ENCODE measurements at places on chromosomes 1 and 21.

DNA sequence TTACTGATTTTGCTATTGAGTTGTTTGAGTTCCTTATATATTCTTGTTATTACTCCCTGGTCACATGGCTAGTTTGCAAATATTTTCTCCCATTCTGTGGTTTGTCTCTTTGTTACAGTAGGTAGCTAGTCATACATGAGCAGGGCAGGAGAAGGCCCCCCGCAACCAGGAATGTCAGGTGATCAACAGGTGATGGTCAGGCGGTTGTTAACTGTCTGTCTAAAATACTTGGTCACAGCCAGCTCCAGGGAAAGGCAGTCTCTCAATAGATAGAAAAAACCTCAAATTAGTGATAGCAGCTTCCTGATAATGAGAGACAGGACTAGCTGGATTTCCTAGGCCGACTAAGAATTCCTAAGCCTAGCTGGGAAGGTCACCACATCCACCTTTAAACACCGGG is 217.9 kb downstream of the RHOU start:
- no peak for DNase-seq

DNA sequence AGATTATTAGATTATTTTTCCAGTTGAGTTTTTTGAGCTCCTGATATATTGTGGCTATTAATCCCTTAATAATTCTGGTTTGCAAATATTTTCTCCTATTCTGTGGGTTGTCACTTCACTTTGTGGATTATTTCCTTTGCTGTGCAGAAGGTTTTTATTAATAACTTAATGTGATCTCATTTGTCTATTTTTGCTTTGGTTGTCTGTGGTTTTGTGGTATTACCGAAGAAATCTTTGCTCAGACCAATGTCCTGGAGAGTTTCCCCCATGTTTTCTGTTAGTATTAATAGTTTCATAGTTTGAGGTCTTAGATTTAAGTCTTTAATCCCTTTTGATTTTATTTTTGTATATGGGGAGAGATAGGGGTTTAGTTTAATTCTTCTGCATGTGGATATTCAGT is 7.1 kb upstream of the TBX19 start:
- no peak for DNase-seq

GRCh38 chr1:41618066-41618825 is 133.8 kb upstream of the EDN2 start:
- no peak for DNase-seq

- DNase-seq = no peak
Observed at GRCh38 chr1:9767964-9768668, 55.6 kb downstream of the CLSTN1 start.

- DNase-seq = no peak
Observed at GRCh38 chr1:230029244-230029941, 37.6 kb upstream of the GALNT2 start.

DNA sequence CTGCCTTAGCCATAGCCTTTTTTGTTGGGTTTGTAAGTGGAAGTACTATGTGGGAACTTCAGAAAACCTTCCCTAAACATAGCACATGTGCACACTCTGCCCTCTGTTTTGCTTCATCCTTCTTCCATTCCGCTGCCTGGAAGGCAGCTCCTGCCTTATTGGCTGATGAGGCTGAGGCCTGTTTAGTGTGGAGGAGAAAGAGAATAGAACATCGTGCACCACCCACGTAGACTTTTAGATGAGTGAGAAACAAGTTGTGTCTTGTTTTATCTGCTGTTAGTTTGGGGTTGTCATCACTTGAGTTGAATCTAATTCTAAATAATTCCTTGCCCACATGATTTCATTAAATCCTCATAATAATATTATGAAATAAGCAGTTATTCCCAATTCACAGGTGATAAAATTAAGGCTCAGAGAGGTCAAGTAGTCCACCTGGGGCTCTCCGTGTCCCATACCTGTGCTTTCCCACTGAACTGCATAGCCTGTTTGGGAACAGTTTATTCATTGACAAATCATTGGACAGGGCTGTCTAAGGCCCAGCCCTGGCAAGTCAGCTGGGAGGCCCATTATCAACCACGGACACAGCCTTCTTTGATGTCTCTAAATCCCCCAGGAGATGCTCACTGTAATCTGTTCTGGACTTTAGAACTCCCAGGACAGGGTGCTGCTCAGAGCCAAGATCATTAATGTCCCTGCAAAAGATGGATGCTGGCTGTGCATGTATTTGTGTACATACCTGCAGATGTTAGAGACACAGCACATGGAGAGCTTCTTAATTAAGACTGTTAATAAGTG is 93.0 kb downstream of the ABCA4 start:
- DNase-seq = no peak

- DNase-seq = no peak
Observed at GRCh38 chr1:247291833-247292561, 36.1 kb downstream of the VN1R5 start.

All from stimulated activated CD8-positive, alpha-beta memory T cell treated with anti-CD3 and anti-CD28 coated beads, Interleukin-4, amount 100 ng/mL, for 24 hours (primary cell).